ENCODE measurements at places on chromosomes 2 and 18.

DNA sequence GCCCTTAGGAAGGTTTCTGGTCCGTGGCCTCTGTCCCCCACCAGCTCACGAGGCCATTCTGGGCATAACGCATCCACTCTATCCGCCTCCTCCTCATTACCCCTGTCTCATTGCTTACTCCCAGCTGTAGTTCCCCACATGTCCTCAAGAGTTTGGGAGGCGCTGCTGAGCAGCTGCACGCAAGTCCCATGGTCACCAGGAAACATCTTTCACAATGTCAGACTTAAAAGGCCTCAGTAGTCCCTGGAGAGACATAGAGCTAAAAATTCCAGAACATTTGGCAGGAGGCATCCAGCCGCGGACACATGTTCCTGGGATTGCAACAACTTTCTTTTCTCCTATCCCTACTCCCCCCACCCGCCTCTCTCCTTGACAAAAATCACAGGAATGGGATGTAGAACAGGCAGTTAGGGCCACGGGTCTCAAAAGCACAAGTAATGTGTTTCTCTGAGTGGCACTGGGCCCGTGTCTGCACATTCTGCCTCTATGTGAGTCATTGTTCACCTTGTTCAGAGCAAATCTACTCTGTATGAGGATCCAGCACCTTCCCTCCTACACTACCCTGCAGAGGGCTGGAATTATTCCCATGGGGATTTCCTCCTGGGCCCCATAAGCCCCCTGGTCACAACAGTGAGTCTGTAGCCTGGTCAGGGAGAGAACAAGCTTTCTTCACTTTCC, 8.1 kb downstream of the LBH start:
- DNase-seq, result peak; percentile 77

DNA sequence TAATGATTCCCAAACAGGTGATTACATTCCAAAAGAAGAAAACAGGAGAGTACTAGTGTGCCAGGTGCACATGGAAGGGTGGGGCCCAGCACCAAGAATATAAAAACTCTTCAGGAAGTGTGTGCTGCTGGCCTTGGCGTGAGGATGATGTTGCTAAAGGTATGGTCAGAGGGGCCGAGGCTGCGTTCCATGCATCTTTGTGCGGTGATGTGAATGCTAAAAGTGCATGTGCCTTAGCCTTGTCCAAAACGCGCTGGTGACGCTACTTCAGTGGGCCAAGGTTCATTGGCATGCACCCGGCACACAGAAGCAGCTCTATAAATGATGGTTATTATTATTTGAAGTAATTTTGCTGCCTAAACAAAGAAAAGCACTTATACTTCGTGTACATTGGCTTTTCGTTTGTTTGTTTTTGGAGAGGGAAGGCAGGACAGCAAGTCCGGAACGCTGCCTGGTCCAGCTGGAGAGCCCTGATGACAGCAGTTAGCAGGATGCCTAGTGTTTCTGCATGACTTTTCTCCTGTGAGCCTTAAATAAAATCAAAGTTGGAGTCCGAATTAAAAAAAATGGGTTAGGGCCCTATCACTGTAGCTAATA, 2.9 kb downstream of the ALKAL2 start:
- no peak for DNase-seq

- peak; percentile 82 for DNase-seq
Observed at GRCh38 chr2:124804014-124804940, 779.2 kb downstream of the CNTNAP5 start.

GRCh38 chr2:19547321-19547720, 188.9 kb upstream of the OSR1 start:
- DNase-seq, result no peak

DNA sequence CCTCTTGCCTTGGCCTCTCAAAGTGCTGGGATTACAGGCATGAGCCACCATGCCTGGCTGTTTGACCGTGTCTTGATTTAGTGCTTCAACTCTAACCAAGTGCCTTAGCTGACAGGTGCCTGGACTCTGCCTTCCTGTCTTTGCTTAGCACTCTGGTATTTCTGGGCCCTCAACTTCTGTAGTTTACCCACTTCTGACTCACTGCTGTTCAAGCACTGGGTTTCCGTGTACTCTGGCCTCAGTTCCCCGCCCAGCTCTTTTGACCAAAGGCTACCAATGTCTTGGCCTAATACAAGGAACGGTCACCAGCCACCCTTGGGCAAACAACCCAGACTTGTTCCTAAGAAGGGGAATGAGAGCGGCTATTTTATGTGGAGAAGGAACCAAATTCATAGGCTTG, 35.7 kb upstream of the CABLES1 start:
- DNase-seq, result no peak

Data from OCI-M1 (cell line).